Transverse colon (tissue), 4 donors: ENCODE measurements at places on chromosomes 13 and 19.

- DNase-seq: no peak
These were observed 80.7 kb upstream of the STK24 start for GRCh38 chr13:98657506-98658085.

GRCh38 chr13:29882076-29882475 lies 31.7 kb upstream of the UBL3 start:
- DNase-seq: no peak

GRCh38 chr13:51895906-51896888 lies 34.4 kb downstream of the CCDC70 start:
- peak; percentile 57 for DNase-seq

GRCh38 chr13:110132225-110132982 lies 174.6 kb downstream of the COL4A1 start:
- DNase-seq: no peak

DNA sequence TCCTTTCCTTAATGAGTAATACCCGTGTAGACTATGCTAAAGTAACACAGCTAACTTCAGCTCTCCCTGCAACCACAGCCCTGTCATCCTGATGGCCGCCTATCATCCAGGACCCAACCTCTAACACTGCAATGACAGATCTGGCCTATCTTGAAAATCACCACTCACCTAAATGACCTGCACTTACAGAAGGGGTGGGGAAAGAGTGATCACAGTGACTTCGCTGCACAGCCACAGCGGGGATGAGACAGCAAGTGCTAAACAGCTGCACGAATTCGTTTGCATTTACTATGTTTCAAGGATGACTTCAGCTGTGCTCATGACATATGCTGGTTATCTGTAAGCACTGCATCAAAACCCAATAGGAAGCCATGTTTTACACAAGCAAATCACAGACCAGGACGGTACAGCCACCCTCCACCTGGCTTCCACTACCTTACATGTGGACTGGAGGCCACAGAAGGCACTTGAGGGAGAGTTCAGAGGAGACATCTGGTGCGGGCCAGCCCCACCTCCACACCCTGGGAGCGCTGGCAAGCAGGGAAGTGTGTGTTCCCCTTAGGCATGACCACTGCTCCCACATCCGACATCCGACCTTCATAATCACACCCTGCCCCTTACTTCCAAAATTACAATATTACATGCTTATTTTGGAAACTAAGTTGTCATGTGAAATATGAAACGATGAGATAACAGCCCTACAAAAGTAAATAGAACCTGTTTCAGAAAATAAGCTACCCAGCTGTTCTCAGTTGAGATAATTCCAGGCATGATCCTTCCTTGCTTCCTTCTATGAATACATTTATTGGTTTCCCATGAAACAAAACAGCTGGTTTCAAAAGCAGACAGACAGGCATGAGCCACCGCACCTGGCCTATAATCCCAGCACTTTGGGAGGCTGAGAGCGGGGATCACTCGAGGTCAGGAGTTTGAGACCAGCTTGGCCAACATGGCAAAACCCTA lies 95.7 kb downstream of the STK24 start:
- DNase-seq: peak; percentile 46

DNA sequence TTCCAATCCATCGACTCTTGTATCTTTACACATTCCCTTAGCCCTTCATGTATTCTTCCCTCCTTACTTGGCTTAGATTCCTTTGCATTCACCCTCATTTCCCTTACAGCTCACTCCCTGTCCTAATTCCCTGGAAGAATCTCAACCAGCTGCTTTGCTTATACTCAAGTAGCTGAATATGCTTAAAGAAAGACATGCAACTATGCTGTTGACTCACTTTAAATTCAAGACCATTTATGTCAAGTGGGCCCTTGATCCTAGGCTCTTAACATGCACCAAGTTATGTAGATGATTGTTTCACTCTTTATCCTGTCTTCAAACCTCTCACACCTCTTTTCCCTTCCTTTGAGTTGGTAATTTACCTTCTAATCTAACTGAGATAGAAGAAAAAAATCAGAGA lies 7.4 kb downstream of the CCDC122 start:
- no peak for DNase-seq

GRCh38 chr13:27774651-27775050 lies 17.6 kb upstream of the GSX1 start:
- DNase-seq: no peak

GRCh38 chr13:39870197-39870747 lies 214.8 kb downstream of the COG6 start:
- DNase-seq: no peak

DNA sequence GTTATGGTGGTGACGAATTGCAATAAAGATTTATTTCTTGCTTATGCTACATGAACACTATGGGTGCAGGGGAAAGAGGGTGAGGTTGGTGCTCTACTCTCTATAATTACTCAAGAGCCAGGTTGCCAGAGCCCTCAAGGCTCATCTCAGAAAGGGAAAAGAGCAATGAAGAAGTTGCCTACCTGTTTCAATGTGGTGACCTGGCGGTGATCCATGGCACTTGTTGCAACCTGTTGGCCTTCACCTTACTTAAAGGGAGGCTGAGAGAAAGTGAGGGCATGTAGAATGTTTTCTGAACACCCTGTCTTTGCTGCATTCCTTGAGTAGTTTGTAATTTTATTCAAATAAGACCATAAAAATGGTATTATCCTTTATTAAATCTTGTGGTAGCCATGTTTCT lies 394.4 kb downstream of the GPC6 start:
- no peak for DNase-seq

DNA sequence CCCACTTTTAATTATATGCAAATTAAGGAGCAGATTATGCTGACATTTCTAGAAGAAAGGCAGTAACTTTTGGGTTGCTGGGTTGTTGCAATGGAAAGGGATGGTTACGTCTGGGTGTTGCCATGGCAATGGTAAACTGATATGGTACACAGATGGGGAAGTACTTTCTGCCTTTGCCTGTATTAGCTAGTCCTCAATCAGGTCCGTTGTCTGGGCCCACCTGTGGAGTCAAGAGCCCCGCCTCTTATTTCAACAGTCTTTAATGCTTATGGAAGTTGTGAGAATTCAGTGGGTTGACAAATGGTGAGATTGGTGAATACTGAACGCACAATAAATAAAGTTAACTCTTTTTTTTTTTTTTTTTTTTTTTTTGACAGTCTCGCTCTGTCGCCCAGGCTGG lies 30.6 kb upstream of the DPP9 start:
- DNase-seq: no peak

DNA sequence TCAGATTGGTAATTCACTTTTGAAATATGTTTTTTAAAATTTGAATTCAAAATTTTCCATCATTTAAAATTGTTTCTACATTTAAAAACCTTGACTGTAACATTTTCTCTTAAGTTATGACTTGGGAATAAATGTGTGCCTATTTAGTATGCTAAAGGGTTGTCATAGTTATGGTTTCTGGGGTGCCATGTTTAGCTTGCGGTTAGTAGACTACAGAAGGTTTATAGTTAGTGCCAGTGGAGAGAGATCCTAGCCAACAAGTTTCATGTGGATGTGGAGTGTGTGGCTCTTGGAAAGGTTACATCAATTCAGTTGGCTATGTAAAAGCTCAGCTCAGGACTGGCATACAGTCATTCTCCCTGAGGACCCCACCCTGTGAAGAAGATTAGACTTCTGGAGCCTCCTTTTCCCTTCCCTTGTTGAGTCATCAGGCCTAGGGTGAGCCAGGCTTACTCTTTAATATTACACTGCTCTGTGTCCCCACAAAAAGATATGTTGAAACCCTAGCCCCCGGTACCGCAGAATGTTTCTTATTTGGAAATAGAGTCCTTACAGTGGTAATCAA lies 20.4 kb downstream of the LMO7 start:
- DNase-seq: no peak

GRCh38 chr19:18185538-18185937 lies 7.5 kb upstream of the MPV17L2 start:
- no peak for DNase-seq

- no peak for DNase-seq
These were observed 98.4 kb downstream of the WDFY2 start for GRCh38 chr13:51682686-51683085.

- no peak for DNase-seq
These were observed 34.2 kb downstream of the ZNF787 start for GRCh38 chr19:56086671-56087430.

DNA sequence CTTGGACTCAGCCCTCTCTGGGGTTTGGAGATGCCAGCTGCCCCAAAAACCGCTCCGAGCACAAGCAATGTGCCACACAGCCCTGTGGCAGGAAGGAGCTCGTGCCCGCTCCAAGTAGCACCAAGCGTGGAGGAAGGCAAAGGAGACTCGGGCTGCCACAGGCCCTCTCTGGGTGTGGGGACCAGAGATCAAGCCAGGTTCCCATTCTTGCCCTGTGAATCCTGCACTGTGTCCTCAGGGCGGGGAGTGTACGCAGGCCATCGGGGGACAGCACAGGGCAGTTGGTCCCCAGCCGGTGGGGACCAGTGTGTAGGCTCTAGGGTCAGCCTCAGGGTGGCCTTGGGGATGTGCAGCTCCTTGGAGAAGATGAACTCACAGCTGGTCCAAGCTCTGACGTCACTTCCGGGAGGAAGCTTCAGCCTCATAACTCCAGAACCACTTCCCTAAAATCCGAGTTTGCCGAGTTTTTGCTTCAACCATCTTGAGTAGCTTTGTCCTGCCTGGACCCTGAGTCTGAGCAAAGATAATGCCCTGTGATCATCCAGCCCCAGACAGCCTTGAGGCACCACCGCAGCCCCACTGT lies 9.3 kb upstream of the CPAMD8 start:
- DNase-seq: peak; percentile 26

- DNase-seq: no peak
These were observed 202.5 kb downstream of the NUFIP1 start for GRCh38 chr13:44786756-44787155.

- DNase-seq: no peak
These were observed 225.1 kb downstream of the TM9SF2 start for GRCh38 chr13:99726282-99726894.

GRCh38 chr19:14562660-14563589 lies 8.9 kb downstream of the NDUFB7 start:
- no peak for DNase-seq

DNA sequence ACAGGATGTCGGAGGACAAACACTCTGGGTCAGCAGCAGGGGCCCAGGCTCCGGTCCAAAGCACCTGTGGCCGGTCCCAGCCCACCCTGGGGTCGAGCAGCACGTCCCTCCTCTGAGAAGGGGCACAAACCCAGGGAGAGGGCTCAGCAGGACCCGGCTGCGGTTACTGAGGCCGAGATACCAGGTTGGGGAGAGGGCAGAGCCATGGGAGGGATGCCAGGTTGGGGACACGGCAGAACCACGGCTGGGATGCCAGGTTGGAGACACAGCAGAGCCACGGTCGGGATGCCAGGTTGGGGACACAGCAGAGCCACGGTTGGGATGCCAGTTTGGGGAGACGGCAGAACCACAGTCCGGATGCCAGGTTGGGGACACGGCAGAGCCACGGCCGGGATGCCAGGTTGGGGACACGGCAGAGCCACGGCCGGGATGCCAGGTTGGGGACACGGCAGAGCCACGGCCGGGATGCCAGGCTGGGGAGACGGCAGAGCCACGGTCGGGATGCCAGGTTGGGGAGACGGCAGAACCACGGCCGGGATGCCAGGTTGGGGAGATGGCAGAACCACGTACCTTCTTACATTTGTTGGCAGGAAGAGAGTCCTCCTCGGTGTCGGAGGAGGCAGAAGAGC lies 18.5 kb downstream of the MIER2 start:
- DNase-seq: no peak

DNA sequence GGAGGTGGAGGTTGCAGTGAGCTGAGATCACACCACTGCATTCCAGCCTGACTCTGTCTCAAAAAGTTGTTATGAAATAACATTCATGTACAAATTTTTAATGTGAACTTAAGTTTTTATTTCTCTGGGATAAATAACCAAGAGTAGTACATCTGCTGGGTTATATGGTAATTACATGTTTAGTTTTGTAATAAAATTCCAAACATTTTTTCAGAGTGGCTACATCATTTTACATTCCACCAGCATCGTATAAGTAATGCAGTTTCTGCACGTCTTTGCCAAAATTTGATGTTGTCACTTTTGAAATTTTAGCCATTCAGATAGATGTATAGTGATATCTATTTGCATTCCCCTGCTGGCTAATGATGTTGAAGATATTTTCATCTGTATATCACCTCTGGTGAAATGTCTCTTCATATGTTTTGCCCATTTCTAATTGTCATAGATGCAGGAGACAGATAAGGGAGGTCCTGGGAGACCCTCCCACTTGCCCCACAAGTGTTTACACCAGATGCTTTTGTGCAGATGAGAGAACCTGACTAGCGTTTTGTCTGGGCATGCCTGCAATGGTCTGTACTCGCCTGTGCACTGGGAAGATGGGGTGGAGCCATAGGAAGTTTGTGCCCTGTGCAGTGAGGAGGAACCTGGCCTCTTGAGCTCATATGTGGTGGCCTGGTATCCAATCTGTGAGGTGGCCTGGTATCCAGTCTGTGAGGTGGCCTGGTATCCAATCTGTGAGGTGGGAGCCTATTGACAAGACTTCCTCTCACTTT lies 12.7 kb upstream of the KBTBD6 start:
- DNase-seq: no peak

- no peak for DNase-seq
These were observed 15.0 kb downstream of the CLEC4M start for GRCh38 chr19:7778081-7778480.

- no peak for DNase-seq
These were observed 139.4 kb upstream of the KLF12 start for GRCh38 chr13:74273581-74273980.

- no peak for DNase-seq
These were observed 367.2 kb downstream of the ZNF536 start for GRCh38 chr19:30739394-30739793.

DNA sequence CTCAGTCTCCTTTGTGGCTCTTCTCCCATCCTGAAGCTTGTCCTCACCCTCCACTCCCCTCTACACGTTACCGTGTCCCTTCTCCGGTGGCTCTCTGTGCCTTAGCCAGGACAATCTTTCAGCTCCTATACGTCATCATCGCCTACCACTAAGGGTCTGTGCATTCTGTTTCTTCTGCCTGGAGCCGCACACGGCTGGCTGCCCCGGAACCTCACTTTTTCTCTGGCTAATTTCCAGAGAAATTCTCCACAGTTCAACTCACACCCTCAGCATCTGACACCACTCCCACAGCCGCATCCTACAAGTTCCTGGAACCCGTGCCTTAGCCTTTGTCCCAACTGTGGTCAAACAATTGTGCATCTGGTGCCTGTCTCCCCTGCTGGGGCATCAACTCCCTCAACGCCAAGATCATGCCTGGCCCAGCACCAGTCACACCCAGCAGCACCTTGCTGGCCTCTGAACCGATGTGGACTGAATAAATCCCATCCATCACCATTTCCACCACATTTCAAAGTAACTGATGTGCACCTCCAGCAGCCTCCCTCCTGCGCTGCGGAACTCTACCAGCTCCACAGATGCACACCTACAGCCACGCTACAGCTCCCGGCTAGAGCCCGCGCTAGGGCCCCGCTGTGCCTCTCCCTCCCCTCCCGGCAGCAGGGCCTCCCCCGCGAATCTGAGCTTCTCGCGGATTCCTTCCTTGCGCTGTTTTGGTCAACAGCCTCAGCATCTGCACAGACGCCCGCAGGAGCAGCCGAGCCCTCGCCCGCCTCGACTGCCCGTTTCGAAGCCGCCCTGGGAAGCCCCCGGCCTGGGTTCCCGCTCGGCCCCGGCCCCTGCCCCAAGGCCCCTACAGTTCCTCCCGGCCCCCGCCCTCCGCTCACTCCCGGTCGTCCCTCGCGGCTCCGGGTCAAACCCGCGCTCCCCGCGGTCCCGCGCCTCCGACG lies 689 bp downstream of the DCUN1D2 start:
- peak; percentile 39 for DNase-seq
